ENCODE measurements at places on chromosomes 3 and 15.
A peak's percentile ranks its signal among the peaks of the same experiment; 100 is the strongest.

DNA sequence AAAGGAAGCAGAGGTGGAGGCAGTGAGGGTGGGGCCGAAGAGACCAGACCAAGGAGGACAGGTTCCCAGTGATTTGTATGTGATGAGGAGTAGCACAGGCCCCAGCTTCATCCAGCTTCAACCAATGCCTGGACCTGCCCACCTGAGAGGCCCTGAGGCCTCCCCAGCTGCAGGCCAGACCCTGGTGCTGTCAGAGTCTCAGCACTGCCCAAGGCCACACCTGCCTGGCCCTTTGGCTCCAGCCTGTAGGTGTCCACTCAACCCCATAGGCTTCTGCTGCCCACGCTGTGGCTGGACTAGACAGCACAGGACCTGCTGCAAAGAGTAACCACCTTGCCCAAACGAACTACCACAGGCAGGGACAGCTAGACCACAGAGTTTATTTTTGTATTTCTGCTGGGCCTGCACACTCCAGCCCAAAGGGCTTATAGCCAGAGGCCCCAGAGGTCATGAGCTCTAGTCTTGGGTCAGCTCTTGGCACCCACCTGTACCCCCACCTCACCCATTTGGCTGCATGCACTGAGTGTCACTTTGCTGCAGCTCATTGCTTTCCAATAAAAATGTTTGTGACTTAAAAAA lies 81.9 kb upstream of the CDV3 start:
- no peak for DNase-seq

- DNase-seq = no peak
Observed at GRCh38 chr3:87307805-87308204, 31.4 kb upstream of the POU1F1 start.

DNA sequence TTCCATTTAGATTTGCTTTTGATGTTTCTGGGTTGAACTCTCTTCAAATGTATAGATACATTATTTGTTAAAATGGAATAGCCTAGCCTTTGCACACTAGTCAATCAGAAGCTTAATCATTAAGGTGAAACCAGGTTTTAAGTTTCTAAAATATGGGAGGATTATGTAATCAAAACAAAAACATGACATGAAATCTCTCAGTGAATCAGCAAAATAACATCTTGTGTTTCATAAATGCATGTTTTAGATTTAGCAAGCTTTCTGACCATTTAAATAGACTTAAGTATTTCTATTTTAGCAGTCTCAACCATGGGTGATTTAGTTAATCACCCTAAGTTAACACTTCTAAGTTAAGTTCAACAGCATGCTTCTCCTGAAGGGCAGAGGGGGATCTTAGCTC lies 11.3 kb downstream of the GTF2E1 start:
- DNase-seq = no peak

GRCh38 chr3:16011376-16011775 lies 163.1 kb upstream of the GALNT15 start:
- no peak for DNase-seq

GRCh38 chr3:72889310-72890165 lies 1.7 kb downstream of the GXYLT2 start:
- no peak for DNase-seq

DNA sequence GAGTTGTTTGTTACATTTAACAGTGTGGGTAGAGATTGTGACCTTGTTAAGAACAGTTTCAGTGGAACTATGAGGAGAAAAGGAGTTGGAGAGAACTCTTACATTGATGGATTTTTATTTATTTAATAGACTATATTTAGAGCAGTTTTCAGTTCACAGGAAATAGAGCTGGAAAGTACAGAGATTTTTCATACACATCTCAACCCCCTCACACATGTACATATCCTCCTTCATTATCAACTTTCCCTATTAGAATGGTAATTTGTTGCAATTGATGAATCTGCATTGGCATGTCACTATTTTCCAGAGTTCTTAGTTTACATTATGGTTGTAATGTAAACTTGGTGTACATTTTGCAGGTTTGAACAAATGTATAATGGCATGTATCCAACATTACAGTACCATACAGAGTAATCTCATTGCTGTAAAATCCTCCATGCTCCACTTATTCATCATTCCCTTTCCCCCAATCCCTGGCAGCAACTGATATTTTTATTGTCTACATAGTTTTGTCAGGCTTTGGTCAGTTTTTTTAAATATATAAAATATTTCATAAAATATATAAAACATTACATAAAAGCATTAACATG lies 756.6 kb upstream of the DPPA4 start:
- no peak for DNase-seq

DNA sequence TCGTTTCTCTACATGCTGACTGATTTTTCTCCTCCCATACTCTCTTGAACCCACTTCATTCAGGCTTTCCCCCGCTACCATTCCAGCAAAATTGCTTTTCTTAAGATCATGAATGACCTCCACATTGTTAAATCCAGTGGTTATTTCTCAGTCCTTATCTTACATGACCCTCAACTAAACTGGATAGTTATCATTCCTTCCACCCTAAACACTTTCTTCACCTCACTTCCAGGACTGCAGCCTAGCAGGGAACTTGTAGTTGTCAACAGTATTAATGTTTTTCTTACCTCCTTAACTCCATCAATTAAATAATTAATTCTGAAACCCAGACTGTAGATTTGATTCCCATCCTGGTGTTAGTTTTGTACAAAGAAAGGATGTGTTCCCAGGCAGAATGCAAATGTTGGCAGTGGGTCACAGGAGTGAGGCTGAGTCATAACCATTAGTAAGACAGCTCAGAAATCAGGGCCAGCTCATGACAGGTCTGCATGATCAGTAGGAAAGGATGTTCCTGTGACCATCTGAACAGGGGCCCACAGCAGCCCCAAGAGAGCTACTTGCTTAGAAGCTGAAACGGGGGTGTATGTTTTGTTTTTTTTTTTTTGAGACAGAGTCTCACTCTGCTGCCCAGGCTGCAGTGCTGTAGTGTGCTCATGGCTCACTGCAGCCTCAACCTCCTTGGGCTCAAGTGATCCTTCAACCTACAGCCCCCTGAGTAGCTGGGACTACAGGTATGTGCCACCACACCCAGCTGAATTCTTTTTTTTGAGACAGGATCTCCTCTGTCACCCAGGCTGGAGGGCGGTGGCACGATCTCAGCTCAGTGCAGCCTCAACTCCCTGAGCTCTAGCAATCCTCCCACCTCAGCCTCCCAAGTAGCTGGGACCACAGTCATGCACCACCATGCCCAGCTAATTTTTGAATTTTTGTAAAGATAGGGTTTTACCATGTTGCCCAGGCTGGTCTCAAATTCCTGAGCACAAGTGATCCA lies 9.1 kb downstream of the BCL2L10 start:
- no peak for DNase-seq

DNA sequence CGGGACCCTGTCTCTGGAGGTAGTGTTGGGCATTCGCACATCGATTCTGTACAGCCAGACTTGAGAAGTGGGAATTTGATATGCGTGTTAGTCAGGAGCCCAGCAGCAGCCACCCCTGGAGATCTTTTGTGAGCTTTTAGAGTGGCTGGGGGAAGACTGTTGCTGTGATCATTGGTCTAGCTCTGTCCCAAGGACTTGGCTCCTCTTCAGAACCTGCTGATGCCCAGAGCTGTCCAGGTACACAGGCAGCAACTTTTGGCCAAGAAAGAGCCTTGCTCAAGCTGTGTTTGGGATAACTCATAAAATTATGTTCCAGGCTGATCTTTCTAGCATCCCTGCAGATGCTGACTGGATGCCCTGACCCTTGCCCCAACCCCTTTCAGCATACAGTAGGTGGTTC lies 29.3 kb downstream of the LIMD1 start:
- no peak for DNase-seq

DNA sequence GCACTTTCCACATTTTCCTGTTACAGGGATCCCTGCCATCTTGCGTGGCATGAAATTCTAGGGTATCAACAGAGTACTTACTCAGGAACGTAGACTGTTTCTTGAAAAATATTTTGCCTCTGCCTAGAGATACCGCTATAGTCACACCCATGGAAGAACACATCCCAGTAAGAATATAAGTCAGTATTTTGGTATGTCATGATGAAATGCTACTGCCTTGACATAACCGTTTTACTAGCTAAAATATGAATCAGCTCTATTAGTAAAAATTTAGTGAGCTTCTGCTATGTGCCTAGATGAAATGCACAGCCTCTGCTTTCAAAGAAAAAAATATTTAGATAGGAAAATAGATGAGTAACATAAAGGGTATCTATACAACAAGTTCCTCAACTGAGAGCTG lies 276.4 kb downstream of the TBC1D5 start:
- no peak for DNase-seq

- DNase-seq = no peak
Observed at GRCh38 chr3:99699841-99700240, 61.4 kb downstream of the COL8A1 start.

DNA sequence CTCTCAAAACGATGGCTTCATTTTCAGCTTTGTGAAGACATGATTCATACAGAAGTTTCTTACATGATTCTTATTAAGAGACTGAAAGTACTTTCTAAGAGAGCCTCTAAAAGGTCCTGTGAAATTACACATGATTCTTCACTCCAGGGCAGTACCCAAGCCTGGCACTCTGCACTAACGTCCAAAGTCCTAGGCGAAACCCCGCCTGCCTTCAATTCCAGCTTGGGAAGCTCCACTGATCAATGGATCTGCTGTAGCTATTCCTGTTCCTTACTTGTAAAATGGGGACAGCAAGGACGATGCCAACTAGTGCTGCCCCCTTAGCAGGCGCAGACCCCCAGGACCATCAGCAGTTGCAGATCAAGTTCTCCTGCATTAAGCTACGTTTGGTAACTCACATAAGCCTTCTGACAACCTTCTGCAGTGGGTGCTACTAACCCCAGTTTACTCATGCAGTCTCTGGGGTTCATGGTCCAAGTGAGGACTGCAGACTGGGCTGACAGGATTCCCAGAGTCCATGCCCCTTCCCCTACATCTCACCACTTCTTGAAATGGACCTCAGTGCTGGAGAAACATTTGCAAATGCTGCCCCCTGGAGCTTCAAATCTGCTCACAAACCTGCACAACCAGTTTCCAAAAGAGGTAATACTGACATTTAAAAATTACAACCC lies 10.6 kb downstream of the CHCHD4 start:
- DNase-seq = no peak

DNA sequence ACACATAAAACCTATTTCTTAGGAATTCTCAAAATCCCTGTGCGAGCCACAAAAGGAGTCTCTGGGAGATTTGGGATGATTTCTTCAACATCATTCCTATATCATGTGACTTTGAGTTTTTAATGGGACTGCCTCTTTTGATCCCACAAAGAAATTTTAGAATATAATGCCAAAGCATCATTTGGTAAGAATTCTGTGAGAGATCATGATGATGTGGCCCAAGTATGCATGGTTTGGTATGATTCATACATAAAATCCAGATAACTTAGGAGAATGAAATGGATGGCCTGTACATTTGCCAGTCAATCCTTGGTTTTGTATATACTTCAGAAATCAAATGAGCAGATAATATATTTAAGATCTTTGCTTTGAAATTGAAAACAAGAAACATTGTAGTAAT lies 61.3 kb downstream of the UBE2E2 start:
- DNase-seq = no peak

DNA sequence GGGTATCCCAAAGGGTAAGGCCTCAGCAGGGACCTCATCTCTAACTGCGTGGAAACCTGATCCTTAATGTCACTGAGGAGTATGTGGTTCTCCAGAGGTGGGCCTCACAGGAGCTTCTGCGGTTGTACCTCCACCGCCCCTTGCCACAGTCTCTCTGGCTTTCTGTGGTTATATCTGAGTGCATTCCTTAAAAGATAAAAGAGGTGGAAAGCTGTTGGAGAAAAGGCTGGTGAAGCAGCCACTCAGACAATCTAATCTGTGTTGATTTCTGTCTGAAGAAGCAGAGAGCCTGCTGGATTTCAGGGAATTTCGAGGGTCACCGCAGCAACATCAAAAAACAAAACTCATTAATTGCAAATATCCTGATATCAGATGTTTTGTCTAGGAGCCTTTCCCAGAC lies 51.4 kb downstream of the SEMA6D start:
- no peak for DNase-seq

GRCh38 chr3:52084954-52085680 lies 28.7 kb upstream of the DUSP7 start:
- peak; percentile 60 for DNase-seq

DNA sequence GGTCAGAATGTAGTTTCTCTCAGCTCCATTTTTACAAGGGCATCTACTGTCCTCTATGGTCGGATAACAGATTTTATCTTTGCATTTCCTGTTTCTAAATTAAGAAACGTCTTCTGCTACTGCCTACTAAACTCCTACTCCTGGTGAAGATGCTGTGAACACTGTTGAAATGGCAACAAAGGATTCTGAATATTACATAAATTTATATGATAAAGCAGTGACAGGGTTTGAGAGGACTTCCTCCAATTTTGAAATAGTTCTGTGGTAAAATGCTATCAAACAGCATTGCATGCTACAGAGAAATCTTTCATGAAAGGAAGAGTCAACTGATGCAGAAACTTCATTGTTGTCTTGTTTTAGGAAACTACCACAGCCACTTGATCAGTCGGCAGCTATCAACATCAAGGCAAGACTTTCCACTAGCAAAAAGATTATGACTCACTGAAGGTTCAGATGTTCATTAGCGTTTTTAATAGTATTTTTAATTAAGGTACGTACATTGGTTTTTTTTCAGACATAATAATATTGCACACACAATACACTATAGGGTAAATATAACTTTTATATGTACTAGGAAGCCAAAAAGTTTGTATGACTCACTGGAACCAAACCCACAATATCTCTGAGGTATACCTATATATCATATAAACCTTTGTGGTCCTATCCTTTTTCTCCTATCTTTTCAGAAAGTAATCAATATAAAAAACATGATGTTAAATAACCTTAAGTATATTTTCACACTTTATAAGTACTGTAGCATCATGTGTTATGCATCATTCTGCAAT lies 156.1 kb downstream of the STAG1 start:
- no peak for DNase-seq

- no peak for DNase-seq
Observed at GRCh38 chr3:139517321-139518065, 22.0 kb downstream of the RBP1 start.
